ENCODE measurements at places on chromosomes 1 and 21.

GRCh38 chr1:92094090-92094489 is 13.9 kb downstream of the BTBD8 start:
- no peak for DNase-seq

DNA sequence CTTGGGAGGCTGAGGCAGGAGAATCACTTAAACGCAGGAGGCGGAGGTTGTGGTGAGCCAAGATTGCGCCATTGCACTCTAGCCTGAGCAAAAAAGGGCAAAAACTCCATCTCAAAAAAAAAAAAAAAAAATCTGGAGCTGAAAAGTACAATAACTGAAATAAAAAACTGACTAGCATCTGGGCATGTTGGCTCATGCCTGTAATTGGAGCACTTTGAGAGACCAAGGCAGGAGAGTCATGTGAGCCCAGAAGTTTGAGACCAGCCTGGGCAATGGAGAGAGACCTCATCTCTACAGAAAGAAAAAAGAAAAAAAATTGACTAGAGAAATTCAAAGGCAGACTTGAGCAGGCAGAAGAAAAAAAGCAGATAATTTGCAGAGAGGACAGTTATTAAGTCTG is 18.1 kb downstream of the CLDN19 start:
- DNase-seq = no peak

GRCh38 chr1:155893389-155894142 is 17.6 kb downstream of the RIT1 start:
- no peak for DNase-seq

DNA sequence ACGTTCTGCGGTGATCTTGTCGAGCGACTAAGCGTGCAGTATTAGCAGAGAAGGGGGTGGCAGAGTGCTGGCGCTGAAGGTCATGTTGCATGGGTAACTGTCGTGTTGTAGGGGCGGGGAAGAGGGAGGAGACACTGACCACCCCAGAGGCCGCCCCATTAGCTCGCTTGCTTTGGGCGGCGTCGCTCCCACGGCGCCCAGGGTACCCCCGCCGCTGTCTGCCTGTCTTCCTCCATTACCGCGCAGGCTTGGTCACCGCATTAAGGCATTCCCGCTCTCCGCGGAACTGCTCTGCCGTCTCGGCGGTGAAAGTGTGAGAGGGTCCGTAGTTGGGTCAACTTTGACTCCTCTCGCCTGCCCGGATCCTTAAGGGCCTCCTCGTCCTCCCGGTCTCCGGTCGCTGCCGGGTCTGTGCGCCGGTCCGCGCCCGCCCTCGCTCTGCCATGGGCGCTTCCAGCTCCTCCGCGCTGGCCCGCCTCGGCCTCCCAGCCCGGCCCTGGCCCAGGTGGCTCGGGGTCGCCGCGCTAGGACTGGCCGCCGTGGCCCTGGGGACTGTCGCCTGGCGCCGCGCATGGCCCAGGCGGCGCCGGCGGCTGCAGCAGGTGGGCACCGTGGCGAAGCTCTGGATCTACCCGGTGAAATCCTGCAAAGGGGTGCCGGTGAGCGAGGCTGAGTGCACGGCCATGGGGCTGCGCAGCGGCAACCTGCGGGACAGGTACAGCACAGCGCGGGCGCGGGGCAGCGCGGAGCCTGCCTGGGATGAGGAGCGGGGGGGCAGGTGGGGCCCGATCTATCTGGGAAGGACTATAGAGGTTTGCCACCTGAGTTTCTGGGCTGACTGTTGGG is at the start of gene MTARC2:
Gene MTARC2, plus strand, starts transcription at position 234 of the 846 bp plus-strand sequence. Its CDS starts 210 bp downstream, at position 444.
- DNase-seq = peak; percentile 60

- no peak for DNase-seq
These were observed 106.8 kb upstream of the ATP1A1 start for GRCh38 chr1:116265931-116266863.

- DNase-seq = no peak
These were observed 587.9 kb downstream of the ADGRL2 start for GRCh38 chr1:82388679-82389078.

DNA sequence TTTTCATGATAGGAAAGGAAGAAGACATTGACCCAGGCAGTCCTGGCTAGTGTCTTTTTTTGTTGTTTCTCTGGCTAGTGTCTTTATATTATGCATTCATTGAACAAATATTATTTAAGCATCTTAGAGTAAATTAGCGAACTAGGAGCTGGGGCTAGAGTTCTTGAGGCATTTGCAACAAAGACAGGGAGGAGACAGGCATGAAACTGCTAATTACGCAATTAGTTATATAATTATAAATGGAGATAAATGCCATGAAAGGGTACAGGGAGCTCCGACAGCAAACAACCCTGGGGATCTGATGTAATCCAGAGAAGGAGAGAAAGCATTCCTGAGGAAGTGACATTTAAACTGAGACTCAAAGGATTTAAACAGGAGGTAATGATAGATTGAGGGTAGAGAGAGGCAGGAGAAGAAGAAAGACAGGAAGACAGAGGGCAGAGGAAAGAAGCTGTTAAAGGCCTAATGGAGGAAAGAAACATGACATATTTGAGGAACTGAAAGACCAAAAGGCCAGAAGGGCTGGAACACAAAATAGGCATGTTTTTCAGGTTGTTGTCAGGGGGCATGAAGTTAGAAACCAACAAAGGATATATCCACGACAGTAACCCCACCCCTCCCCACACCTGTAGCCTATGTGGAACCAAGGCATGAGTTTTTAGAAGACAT is 99.5 kb upstream of the GJB5 start:
- no peak for DNase-seq

DNA sequence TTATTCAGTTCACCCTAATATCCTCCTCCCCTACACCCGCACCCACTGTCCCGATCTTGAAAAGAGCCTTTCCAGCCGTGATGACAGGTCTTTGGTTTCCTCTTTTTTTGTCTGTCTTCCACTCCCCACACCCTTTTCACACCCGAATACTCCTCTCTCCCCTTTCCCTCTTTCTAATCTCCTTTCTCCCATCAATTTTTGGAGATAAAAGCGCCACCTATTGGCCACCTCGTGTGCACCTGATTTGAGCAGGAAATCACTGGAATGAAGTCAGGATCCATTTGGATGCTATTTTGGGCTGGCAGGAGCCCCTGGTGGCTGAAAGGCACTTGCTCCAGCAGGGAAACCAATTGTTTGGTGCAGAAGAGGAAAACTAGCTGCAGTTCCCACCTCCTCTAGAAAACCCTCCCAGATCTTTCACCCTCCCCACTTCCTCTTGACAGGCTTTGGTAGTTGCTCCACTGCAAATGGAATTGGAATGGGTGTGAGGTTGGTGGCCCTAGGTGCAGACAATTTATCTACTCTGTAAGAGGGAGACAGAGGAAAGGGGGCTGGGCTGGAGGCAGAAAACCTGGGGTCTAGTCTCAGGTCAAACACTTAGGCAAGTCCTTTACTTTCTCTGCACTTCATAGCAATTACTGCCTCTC is 8.4 kb downstream of the FOXE3 start:
- no peak for DNase-seq

- no peak for DNase-seq
These were observed 284.0 kb upstream of the DEPDC1 start for GRCh38 chr1:68780919-68781318.

DNA sequence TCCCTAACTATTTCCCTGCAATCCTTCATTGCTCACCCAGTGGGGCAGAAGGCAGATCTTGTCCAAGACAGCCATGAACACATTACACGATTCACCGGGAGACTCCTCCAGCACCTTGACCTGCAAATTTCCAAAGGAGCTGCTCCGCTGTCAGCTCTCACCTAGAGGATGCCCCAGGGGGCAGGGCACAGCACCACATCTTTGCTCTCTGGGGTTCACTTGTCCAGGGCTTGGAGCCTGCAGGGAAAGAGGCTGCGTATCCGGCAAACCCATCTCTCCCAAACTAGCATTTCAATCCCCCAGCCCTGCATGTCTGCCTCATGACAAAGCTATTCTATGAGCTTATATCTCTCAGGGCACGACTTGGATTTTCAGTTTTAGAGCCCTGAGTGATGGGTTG is 35.1 kb upstream of the OLIG2 start:
- DNase-seq = no peak

DNA sequence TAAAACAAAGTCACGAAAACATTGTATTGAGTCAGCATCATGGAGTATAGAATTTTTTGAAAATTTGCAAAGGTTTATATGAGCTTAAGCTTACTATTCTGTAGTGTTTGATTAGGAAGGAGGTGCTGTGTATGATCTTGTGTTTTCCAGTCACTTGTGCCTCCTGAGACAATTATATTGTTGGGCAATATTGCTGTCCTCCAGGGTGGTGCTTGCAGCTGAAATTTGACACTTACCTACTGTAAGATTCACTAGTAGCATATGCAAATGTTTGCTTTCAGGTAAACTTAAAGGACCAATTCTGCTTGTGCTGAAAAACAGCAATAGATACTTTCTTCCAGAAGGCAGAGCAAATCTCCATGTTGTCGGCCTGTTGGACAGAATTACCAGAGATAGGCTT is 268.0 kb downstream of the TGFB2 start:
- DNase-seq = no peak

GRCh38 chr1:35112668-35113067 is 33.5 kb downstream of the ZMYM1 start:
- no peak for DNase-seq

- DNase-seq = peak; percentile 70
These were observed 116.9 kb downstream of the KCNK1 start for GRCh38 chr1:233730809-233731208.

DNA sequence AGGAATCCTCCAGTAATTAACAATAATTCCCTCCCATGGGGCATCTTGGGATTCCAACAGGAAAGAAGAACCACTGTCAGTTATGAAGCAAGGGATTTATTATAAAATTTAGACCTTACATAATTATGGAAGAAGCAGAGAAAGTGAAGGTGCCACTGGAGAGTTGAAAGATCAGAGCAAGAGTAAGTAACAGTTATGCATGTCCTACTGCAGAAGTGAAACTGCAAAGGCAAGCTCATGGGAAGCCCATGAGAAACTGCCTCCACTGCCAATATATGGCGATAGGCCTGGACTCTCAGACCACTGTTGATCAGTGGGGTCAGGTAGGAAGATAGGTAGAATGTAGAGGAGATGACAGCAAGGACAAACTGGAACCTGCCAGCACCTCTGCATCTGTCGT is 123.6 kb upstream of the ZNF648 start:
- no peak for DNase-seq

DNA sequence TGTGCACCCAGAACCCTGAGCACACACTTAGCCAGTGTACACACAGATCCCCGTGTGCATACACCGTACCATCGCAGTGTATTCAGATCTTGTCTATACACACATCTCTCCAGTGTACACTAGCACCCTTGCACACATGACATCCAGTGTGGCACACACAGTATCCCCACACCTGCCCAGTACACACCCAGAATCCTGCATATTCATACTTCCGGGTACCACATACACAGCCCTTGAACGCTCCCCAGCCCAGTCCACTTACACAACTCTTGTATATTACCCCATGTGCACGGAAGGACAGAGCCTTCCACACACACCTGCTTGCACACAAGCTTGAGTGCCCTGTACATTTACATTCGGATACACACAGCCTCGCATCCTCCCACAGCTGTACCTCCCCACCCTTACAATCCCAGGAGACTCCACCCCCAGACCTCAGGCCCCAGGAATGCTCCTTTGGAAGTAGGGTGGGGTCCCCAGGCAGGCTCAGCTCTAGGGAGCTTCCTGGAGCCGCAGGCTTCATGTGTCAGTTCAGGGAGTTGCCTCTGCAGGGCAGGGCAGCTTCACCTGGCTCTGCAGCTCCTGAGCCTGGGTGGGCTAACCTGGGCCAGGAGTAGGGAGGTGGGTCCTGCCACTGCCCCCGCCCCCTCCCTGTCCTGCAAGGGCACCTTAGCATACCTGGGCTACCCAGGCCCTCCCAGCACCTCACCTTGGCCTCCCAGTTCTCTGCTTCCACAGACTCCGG is 46.2 kb downstream of the AHDC1 start:
- DNase-seq = no peak

GRCh38 chr1:45093334-45093733 is 81.3 kb downstream of the UROD start:
- no peak for DNase-seq

GRCh38 chr1:179142889-179143299 is 61.0 kb downstream of the TOR3A start:
- no peak for DNase-seq

- no peak for DNase-seq
These were observed 525.1 kb downstream of the LMO4 start for GRCh38 chr1:87853576-87854351.

GRCh38 chr1:76830373-76830772 is 36.9 kb upstream of the ST6GALNAC5 start:
- DNase-seq = no peak

DNA sequence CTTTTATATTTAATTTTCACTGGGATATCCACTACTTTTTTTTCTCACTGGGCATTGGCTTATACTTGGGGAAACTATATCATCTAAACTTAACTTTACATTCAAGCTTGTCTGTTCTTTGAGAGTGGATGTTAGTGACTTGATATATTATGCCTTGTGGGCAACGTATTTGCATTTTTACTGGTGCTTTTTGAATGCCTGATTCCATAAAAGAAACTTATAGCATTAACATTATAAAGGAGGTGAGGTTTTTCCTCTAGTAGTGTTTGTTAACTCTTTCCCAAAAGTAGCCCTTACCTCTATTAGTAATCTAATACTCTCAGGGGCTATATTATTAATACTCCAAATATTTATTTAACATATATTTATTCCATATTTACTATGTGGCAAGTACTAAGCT is 416.5 kb downstream of the PLA2G4A start:
- DNase-seq = no peak

GRCh38 chr1:67683316-67683715 is 1.7 kb upstream of the GADD45A start:
- no peak for DNase-seq

DNA sequence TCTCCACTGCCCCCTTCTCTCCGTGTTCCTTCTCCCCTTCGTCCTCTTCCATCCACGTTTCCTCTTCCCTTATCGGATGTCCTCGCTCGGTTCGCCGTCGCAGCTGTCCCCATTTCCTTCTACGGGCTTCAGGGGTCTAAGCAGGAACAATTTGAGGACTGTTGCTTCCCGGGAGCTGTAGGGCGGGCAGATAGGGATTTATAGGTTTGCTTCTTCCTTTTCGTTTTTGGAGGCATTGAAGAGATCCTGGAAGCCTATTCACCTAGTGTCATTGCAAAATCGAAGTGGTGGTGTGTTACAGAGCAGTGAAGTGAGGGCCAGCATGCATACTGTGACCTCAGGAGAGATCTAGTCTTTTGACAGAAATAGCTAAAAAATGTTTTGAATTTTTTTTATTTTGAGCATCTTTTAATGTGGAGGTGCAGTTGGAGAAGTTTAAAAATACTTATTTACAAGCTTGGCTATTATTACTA is 897 bp downstream of the ZYG11B start:
- no peak for DNase-seq

DNA sequence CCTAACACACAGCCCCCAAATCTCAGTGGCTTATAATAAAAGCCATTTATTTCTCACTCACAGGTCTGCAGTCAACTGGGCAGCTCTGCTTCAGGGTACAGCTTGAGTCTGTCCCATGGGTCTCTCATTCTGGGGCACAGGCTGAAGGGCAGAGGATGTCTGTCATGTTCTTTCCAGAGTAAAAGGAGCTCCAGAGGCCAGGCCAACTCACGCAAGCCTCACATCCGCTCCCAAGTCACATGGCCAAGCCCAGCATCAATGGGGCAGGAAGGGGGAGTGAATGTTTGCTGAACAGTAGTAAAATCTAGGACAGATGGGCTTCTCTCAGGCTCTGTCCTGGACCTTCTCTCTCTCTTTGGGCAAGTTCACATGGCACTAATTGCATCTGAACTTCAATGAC is 7.1 kb upstream of the SSBP3 start:
- DNase-seq = no peak
